Stimulated activated CD8-positive, alpha-beta memory T cell treated with anti-CD3 and anti-CD28 coated beads, Interleukin-15, amount 100 ng/mL, for 1 hour (primary cell): ENCODE measurements at places on chromosomes 5 and 9.

DNA sequence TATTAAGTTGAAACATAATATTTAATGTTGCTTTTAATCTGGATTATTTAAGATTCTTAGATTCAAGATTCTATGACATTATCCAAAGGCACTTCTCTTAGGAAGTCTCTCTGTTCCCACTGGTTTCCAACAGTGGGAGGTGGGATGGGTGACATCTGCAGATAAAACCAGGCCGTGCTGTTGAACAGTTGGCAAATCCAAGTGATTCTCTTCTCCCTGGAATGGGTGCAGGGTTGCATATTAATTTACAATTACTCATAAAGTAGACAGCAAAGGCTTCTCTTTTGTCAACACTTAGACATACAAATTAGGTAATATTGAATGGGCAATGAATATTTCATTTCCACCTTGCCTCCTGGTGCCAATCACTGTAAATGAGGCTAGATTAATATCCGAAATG is 233.7 kb upstream of the IL12B start:
- DNase-seq, result no peak

DNA sequence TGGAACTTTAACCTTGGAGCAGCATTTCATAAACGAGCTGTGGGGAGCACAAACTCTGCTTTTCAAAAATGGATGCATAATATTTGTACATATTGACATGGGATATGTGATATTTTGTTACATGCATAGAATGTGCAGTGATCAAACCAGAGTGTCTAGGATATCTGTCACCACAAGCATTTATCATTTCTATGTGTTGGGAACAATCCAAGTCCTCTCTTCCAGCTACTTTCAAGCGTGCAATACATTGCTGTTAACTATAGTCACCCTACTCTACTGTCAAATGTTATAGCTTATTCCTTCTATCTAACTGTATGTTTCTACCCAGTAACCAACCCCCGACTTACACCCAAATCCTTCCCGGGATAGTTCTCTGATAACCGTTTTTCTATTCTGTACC is 15.0 kb upstream of the C5orf58 start:
- DNase-seq, result no peak

- no peak for DNase-seq
Measured at GRCh38 chr9:99637641-99638040, 184.0 kb upstream of the NR4A3 start.

- no peak for DNase-seq
Measured at GRCh38 chr5:29079771-29080170, 2041.4 kb upstream of the CDH9 start.

DNA sequence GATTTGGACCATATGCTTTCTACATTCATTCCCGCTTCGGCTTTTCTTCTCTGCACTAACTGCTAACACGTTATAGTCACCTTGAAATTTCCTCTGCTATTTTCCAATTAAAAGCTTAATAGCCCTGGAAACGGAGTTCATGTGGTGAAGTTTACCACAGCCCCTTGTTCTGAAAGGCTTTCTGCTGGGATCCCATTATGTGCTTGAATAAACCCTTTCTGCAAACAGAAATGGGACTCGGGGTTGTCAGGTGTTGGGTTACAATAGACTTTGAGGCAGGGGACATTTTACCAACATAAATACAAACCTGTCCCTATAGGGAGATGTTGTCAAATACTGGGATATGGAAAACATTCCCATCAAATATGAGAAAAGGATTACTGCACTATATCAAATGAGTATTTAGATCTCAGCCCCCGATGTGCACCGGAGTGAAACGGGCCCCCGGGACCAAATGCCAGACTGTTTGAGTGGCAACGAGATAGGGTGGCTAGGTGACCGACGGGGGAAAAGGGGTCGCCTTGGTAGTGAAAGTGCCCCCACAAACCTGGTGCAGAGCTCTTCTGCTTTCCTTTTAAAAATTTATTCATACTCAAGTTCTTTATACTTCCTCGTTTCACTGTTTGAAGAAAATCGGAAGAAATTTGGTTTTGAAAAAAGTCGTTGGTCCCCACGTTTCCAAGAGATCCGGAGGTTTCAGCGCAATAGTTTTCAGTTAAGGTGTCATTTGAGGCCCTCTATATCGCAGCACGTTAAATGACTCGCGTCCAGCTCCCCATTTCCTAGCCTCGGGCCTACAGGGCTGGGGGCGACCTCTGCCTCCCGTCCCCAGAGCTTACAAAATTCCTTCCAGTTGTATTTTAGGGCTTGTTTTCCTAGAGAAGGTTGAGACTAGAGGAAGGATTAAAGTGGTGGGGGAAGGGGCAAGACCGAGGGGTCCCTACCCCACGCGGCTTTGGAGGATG is 2.1 kb upstream of the DMRT3 start:
- DNase-seq, result no peak

DNA sequence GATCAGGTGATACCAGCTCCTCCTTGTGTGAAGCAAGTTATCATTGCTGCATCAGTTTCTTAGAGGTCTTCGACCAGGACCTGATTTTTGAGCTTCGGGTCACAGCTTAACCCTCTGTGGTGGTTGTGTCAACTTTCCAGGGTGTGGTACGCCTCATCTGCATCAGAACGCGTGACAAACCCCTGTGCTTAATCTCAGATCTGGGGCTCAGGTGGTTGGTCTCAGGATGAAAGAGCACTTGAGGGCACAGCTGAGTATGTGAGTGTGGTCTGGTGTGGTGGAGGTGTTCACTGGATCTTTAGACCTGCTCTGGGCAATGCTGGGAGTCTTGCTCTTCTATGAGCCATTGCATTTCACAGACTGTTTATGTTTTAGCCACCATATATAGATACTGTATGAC is 64.1 kb downstream of the OSTF1 start:
- peak; percentile 21 for DNase-seq

DNA sequence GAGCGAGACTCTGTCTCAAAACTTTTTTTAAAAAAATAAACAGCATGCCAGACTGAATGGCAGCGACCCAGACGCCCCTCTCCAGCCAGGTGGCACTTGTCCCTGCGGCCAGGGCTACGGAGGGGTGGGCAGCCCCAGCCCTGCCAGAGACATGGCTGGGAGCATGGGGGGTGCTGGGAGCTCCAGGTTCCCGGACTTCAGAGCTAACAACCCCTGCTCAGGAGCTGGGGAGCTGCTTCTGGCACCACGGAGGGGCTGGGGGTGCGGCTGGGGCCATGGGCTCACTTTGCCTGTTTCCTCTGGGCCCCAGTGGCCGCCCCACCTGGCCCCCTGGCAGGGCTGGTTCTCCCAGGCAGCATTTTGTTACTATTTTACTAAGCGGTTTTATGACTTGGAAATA is 49.9 kb downstream of the SLC12A7 start:
- no peak for DNase-seq

DNA sequence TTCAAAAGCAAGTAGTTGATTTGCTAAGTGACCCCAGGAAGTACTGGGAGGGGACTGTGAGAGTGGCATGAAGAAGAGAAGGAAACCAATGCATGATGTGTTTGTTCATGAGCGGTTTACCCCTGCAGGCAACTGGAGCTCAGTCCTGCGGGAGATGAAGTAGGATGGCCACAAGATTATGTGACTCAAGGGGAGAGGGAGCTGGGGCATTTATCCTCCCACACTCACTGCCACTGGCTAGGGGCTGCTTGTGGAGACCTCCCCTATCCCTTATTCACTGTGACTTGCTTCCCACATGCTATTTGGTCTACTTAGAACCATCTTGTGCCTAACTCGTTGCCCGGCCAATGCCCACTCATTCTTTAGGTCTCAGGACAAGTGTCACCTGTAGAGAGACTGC is 60.6 kb upstream of the TRIO start:
- no peak for DNase-seq

DNA sequence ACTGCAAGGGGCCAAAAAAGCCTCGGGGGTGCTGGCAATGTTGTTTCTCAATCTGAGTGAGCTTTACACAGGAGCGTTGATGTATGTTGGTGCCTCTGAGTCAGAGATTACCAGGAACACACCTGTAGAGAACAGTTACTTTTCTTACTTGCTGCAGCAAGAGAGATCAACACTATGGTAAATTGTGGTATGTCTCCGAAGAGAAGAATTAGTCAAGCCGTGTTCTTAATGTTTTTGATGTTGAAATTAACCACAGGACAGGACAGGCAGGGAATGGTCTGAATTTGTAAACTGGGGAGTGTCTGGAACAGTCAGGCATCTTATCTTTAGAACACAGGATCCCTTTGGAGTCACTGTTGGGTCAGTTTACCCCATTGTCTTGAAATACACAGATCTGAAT is 285.7 kb downstream of the DNAH5 start:
- DNase-seq, result no peak
